Coronary artery (tissue), 2 donors: ENCODE measurements at places on chromosomes 6 and 20.

DNA sequence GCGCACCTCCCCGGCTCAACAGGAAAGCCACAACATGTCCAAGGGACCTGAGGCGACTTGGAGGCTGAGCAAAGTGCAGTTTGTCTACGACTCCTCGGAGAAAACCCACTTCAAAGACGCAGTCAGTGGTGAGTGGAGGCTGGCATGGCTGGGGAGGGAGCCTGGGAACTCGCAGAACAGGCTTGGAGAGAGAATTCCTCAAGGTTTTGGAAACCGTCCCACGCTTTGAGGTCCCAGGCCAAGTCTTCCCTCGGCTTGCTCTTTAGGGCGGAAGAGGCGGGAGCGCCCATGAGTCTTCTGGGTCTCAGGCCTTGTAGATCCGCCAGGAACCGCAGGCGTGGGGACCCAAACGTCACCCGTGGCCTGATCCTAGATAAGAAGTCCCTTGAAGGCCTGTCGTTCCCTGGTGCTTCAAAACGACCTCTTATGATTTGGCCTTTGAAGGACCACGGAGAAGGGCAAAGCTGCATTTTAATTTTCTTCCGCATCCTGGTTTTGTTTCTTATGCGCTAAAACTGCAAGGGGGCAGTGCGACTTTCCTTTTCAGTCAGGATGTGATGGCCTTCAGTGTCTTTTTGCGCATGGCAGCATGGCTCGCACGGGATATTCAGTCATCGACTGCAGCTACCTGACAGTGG lies 2.0 kb downstream of the LAMP5 start:
- no peak for DNase-seq

- no peak for DNase-seq
These were observed 266.2 kb upstream of the ADGRB3 start for GRCh38 chr6:68368845-68369244.

DNA sequence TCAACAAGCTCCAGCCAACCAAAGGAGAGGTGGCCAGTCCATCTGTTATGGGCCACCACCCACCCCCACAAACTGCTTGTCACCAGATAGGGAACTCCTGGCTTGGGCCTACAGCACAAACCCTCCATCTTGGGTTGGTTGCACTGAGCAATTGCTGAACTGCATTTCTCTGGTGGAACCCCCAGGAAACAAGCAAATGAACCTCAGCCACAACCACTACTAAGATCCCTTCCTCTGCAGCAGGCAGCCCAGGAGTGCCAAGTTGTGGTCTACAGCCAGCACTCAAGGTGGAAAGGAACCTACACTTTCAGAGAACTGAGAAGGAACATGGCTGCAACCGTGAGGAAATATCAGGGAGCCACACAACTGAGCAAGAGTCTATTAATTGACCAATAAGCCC lies 171.6 kb downstream of the TMEM200A start:
- DNase-seq: no peak

GRCh38 chr6:32983964-32984621 lies 15.7 kb downstream of the BRD2 start:
- no peak for DNase-seq

DNA sequence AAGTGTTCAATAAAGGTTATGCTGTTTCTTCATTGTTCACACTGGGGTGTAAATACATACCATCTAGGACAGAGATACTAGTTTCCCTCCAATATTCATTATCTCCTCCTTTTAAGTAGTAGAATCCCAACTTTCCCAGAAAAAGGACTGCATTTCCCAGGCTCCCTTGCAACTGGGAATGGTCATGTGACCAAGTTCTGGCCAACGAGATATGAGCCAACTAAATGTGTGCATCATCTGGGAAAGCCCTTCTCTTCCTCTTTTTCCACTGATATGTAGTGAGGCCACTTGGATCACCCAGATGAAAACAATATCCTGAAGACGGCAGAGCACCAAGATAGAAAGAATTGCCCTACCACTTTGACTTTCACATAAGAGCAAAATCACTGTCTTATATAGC lies 97.9 kb upstream of the PTPRT start:
- no peak for DNase-seq

- no peak for DNase-seq
These were observed 41.5 kb downstream of the GRIK2 start for GRCh38 chr6:101435038-101435437.

- no peak for DNase-seq
These were observed 43.0 kb upstream of the SYNCRIP start for GRCh38 chr6:85685713-85686112.

DNA sequence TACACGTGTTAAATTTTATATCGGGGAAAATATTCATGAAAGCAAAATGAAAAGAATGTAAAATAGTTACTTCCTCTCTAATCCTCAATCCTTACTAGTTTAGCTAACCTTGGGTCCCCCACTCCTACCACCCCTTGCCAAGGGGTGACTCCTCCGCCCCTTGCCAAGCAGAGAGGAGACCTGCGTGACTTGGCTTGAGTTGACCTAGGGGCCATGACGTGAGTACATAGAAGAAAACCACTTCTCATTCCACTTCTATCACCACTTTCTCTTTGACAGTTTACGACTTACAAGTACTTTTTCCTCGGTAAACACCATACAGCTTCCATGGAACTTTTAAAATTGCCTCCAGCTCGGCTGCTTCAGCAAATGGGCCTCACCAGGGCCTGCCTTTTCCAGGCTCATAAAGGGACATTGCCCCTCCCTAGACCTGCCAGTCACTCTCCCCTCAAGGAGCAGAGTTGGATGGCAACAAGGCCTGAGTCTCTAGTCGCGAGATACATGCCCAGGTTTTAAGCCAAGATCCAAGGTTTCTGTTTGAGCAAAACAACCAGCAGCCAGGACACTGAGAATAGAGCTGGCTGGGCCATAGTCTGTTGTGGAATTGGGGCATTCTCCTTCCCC lies 29.9 kb downstream of the SDCBP2 start:
- no peak for DNase-seq

DNA sequence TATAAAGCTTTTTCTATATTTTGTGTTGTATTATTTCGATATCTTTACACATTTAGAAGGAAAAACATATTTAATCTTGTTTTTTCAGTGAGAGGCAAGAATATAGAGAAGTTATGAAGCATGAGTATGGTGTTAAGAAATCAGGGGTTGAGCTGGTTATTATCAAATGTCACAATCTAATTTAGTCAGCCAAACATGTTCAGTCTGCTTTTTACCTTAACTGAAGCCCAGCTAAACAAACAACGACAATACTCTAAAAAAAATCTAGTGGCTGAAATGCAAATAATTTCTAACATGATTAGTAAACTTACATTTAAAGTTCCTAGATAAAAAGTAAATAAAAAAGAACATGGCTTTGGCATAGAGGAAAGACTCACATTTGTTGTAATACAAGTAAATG lies 433.8 kb upstream of the NRSN1 start:
- DNase-seq: no peak
